NCI-H1092 treated with DMSO at 0.1 percent for 48 hours (cell line): ENCODE measurements at places on chromosomes 7 and 10.

DNA sequence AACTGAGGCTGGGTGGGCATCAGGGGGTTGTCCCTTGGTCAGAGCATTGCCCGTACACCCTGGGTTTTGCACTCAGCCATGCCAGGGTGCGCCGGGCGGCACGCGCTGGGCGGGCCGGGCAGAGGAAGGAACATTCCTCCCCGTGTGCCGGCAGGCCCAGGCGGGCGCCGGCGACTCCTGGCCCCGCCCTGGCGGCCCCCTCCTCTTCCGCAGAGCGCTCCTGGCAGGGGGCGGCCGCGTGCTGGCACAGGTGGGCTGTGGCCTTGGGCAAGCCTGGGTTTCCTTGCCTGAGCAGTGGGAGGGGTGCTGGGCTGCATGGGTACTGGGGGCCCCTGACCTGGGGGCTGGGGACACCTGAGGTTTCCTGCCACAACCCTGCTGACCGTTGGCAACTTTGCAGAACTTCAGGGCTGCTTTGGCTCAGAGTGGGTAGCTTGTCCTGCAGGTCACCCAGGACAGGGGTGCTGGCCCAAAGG is 3.9 kb downstream of the LFNG start:
- DNase-seq = peak; percentile 77

DNA sequence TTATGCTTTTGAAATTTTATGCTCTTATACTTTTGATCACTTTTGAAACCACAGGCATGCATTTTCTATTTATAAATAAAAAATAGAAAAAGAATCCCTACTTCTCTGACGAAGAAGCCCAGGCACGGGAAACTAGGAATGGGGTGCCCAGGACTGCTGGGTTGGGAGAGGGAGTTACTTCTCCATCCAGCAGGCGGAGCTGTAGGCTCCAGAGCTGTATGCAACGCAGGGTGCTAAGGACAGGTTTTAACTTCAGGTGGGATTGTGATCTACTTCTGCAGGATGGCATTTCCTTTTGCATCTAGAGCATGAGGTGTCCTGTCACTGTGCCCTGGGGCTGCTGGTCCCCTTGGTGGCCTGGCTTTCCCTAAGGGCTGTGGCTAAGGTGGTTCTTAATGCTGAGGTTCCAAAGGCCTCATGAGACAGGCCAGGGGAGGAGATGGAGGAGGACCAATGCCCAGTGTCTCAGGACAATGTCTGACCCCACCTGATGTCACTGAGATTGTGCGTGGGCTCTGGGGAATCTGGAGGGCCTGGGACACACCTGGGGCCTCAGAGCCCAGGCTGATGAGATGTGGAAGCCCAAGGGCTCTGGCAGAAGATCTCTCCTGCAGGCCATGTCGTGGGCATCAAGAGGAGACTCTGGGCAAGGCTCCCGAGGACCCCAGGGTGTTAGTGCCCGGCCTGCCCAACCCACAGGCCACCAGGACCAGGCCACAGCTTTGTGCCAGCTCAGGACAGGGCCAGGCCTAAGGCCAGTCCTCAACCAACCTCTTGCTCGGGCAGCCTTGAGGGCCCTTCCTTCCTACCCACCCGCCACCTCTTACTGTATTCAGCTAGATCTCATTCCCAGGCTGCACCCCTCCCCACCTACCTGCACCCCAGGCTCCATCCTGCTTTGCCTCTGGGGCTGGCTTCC is 507 bp downstream of the CCDC201 start:
- DNase-seq = no peak

DNA sequence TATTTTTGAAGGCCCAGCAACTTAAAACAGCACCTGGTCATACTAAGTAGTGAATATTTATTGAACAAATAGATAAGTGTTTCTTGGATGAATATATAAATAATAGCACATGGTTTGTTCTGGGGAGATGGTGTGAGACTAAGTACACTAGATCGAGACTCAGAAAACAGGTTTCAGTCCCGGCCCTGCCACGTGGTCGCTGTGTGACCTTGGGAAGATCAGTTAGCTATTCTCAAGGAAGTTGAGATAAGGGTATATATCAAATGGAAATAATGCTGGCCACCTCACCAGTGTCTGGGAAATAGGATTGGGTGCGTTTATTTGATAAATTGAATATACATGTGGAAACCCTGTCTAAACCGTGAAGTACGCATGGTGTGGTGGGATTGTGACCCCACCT is 354.6 kb downstream of the SDK1 start:
- DNase-seq = no peak

- DNase-seq = no peak
These were observed 357.4 kb downstream of the PPP1R3A start for GRCh38 chr7:113561446-113561845.

DNA sequence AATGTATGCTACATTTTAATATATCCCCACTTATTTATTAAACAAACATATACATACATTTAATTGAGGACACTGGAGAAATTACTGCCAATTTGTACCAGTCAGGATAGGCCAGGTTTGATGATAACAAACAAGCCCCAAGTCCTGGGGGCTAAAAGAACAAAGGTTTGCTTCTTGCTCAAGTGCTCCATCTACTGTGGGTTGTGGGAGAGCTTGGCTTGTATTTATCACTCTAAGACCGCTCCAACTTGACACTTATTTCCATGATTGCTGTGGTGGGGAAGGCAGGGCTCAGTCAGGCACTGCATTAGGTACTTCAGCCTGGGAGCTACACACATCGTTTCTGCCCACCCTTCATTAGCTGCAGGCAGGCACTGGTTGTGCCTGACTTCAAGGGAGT is 136.6 kb upstream of the ZNF32 start:
- DNase-seq = no peak

DNA sequence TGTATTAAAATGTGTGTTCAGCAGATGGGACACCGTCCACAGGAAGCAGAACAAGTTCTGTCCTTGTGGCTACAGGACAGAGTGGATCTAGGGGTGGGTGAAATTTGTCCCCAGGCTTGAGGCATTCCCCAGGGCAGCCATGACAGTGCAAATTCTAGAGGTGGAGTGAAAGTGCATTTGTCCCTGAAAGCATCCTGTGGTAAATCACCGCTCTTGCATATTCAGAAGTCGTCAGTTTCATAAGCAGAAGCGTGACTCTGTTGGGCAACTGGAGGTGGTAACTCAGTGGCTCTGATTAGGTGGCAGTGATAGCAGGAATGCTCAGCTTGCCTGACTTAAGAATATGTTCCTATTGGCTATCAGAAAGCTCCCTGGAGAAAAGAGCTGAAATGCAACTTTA is 96.6 kb downstream of the SNX10 start:
- no peak for DNase-seq

GRCh38 chr7:51015581-51015980 is 232.9 kb upstream of the GRB10 start:
- no peak for DNase-seq

DNA sequence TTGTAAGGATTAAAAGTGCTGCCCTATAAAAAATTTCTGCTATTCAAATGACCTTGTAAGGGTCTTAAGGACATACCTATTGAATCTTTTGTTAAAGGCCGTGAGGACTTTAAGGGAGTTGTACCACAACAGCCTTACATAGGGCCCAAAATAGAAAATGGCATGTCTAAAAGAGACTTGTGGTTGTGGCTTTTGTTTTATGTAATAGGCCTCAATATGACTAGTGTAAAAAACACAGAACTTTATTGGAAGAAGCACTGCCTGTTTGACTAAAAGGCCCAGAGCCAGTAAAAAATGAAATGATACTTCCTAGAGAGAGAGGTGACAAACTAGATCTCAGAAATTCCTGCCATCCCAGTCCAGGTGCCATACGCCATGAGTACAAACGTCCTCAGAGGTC is 286.6 kb downstream of the SEMA3D start:
- DNase-seq = no peak

DNA sequence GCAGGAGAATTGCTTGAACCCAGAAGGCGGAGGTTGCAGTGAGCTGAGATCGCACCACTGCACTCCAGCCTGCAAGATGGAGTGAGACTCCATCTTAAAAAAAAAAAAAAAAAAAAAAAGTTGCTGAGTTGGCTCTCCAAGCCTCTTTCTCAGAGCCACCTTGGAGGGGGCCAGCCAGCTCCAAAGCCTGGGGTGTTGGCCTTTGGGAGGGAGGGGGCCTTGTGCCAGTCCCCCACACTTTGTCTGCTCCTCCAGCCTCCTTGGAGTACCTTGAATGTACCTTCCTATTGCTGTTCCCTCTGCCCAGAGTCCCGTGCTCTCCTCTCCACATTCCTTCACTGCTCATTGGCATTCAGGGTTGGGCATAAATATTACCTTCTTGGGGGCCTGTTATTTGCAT is 62.4 kb downstream of the GRK5 start:
- DNase-seq = no peak

GRCh38 chr7:123616223-123616622 is 14.6 kb downstream of the ASB15 start:
- no peak for DNase-seq

DNA sequence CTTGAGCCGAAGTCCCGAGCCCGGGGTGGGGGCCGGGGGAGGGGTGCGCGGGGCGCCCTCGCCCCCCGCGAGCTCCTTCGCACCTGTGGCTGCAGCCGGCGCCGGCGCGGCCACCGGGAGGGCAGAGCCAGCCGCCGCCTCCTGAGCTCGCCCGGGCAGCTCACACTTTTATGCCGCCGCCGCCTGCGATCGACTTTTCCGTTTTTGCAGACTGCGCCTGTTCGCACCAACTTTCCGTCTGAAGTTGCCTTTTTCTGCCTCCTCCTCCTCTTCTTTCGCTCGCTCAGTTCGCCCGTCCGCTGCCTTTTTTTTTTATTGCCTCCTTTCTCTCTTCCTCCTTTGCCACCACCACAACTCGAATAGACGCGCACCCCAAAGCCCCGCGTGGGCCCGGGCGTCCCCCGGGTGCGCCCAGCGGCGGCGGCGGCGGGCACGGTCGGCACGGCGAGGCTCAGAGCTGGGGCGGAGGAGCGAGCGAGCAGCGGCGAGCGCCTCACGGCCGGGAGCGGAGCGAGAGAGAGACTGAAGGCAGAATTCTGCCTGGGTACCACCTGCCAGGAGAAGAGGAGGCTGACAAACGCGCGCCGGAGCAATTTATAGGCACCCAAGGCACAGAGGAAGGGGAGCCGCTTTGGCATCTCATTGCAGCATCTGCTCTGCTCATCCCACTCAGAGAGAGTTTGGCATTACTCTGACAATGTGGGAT is at the start of gene C1QL3:
C1QL3 (minus strand) TSS at position 569 of the 706 bp plus-strand sequence. CDS start 814 bp downstream, outside the sequence.
- DNase-seq = peak; percentile 33

- peak; percentile 27 for DNase-seq
These were observed 828.8 kb upstream of the MBL2 start for GRCh38 chr10:53601260-53601875.

DNA sequence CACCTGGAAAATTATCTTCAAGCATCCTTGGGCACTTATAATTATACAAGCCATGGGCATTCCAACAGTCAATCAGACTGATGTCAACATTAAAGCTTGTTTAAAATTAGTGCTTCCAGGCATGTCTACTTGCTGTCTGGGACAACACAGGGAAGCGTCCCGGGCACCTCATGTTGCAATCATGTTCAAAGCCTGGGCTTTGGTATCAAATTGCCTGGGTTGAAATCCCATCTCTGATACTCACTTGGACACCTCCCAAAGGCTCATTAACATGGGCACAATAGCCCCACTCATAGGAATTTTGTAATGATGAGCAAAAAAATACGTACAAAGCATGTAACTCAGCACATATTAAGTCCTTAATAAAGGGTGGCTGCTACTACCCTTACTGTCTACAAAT is 14.4 kb downstream of the AIFM2 start:
- no peak for DNase-seq

DNA sequence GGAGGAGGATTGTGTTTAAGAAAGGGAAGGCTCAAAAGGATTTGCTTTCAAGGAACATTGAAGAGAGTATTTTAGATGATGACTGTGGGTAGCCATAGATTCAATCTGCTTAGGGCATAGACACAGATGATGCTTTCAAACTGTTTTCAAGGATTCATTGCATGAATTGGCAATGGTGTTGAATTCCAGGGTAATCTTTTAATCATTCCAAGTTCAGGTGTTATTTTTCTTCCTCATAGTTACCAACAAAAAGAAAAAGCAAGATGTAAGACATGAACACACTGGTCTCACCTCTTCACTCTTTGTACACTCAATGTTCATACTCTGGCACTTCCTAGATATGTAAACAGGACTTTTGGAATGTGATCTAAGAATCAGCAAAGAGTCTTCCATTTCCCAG is 167.0 kb upstream of the RHOBTB1 start:
- DNase-seq = no peak

GRCh38 chr7:5230265-5231067 is 40.4 kb downstream of the WIPI2 start:
- DNase-seq = no peak
